ENCODE measurements at places on chromosomes 3 and 15.

GRCh38 chr3:21703291-21703690, 47.7 kb downstream of the ZNF385D start:
- no peak for DNase-seq

DNA sequence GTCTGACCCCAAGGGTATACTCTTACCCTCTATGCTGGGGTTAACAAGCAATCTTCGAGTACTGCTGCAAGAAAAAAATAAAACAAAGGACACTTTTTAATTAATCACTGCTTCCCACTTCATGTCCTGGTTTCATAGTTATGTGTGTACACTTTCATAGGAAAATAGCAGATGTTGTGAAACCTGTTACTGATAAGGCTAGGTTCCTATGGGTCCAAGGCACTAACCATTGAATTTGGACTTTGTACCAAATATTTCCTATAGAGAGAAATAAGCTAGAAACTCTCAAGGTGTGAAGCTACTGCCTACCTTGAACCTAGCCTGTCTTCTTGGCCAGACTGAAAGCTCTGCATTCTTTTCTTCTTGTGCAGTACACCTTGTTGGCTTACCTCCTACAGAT, 14.6 kb upstream of the GPR160 start:
- no peak for DNase-seq

DNA sequence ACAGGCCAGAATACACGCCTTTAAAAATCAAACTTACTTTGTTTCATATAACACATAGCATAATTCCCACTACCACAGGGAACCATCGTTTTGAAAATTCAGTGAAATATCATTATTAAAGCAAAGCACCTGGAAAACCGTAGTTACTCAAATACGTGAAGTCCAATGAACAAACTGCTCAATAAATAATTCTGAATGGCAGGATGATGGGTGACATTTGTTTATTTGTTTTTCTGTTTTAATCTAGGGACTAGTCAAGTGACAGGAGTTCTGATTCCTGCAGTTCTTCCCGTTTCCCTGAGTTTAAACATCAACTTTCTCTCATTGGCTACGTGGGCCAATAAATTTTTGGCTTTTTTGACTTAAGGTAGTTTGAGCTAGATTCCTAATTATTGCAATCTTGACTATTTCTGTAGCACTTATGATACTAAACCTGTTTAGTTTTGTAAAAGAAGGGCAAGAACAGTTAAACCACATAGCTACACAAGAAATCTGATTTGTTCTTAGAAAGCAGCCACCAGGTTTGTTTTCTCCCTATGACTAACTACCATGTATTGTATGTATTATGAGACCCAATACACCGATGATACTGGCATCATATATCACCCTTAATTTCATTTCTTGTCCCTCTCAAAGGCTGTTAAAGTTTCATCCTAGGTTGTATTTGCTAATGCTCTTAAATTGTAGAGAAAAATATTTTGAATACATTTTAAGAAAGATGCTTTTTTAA, 411.2 kb downstream of the SHQ1 start:
- no peak for DNase-seq

GRCh38 chr15:69468241-69469121, 15.9 kb downstream of the RPLP1 start:
- DNase-seq, result peak; percentile 66

DNA sequence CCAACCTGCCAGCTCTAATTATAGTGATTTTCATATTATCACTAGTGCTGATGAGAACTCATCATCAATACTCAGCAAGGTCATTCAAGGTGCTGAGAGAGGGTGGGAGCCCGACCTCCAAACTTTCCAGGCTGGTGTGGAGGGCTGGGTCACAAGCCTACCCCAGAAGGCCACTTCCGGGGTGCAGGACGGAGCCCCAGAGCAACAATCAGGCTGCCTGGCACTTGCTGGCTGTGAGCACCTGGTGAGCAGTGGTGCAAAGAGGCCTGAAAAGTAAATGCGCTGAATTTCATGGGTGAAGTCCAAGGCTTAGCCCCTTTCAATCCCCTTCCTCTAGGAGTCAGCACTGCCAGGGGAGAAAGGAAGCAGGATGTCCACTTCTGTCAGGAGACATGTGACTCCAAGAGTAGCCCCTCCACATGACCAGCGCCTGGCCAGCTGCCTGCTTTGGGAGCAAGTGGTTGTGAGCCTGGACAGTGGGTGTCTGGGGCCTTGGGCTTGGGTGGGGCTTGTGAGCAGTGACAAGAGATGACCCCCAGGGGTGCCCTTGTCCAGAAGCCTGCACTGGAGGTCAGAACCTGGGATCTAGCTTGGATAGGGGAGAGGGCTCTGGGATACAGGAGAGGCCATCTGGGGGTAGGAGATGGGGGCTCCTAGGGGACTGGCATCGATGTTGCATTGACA, 165.0 kb upstream of the TLE3 start:
- DNase-seq, result no peak

DNA sequence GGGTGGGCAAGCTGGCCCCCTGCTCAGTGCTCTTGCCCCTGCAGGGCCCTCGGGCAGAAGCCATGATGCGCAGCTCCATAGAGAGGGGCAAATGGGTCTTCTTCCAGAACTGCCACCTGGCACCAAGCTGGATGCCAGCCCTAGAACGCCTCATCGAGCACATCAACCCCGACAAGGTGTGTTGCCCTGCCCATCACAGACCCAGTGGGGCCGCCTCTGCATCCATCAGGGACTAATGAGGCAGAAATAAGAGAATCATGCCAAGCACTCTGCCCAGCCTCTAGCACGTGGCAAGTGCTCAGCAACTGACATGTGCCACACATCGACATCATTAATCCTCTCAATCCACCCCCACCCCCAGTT, 49.4 kb downstream of the SEMA3G start:
- DNase-seq, result no peak

- no peak for DNase-seq
These were observed 85.7 kb downstream of the VGLL4 start for GRCh38 chr3:11558002-11558401.

GRCh38 chr3:57007521-57008460, 52.7 kb upstream of the SPATA12 start:
- no peak for DNase-seq

DNA sequence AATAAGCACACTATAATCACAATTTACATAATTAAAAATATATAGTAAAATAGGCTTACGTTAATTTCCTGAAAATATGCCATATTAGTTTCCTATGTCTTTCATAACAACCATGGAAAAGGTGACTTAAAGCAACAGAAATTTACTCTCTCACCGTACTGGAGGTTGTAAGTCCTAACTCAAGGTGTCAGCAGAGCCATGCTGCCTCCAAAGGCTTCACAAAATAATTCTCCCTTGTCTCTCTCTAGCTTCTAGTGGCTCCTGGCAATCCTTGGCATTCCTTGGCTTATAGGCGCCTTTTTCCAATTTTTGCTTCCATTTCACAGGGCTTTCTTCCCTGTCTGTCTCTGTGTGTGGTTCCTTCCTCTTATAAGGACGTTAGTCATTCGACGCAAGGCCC, 7.6 kb downstream of the SI start:
- DNase-seq, result no peak
